Effector memory CD4-positive, alpha-beta T cell (primary cell): ENCODE measurements at places on chromosomes 4 and X.

- DNase-seq: no peak
Measured at GRCh38 chrX:15985937-15986336, 131.3 kb upstream of the AP1S2 start.

DNA sequence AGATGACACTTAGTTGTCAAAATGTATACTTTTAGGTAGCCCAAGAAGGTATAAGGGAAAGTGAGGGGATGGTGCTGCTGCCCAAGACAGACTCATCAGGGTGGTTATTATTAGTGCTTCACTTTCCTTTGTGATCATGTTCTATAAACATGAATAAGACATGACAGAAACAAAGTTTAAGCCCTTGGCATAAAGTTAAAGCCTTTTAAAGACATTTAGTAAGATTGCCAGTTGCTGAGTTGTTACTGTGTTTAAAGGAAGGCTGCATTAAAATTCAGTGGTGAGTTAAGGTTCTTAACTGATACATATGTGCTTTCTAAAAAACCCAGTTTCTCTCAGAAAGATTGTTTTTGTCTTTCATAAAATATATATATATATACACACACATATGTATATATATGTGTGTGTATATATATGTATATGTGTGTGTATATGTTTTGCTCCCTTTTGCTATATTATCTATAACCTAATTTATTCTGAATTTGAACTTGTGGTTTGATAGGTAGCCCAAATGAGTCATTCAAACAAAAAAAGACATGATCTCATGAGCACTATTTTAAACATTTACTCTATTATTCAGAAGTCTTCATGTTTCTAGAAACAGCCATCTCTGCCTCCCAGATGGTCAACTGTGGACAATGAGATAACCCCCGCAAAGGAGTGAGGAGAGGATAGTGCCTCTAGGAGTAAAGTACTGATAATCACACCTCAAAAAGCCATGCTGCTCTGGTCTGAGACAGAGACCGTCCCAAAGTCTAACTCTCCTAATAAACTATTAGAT, 98.1 kb upstream of the OTUD4 start:
- DNase-seq: no peak

DNA sequence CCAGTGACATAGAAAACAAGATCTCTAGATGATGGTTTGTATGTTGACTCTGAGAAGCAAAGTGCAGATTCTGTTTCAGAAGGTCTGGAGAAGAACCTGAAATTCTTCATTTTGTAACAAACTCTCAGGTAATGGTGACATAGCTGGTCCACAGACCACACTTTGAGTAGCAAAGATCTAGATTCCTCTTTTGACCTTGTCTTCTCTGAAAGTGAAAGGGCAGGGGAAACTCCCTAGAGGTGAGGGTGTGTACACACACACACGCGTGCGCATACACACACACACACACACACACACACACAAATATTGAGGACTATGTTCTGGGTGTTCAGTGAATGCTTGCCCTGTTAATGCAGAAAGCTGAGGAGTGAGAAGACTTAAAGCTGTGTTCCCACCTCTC, 110.1 kb downstream of the NHSL2 start:
- no peak for DNase-seq

DNA sequence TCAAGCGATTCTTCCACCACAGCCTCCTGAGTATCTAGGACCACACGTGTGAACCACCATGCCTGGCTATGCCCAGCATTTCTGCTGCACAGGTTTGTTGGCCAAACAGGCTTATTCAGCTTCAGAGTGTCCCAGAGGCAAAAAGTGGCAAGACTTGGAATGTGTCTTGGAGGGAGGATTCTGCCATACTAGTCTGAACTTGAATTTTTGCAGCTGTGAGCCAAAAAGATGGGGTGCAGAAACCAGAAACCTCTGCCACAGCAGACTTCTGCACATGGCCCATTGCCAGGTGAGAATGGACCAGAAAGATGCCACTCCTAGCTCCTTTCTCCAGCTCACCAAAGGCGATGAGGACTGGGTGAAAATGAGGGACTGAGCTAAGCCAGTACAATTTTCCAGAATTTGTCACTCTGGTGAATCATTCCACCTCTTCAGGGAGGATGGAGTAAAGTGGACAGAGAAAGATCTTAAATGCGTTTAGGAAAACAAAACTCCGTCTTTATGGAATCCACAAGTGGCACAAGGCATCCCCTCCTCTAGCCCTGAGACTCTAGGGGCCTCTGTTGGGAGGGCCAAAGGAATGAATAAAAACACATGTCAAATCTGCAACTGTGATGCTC, 369.1 kb upstream of the CLNK start:
- DNase-seq: no peak

DNA sequence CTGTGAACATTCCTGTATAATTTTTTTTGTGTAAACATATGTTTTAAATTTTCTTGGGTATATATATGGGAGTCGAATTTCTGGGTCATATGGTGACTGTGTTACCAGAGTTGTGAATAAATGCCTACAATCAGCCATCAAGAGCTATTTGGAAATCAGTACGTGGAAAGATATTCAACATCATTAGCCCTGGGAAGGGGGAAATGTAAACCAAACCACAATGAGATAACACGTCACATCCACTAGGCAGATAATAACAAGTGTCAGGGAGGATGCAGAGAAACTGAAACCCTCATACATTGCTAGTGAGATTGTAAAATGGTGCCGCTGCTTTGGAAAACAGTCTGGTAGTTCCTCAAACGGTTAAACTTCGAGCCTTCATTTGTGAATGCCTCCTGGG, 43.9 kb downstream of the LUZP4 start:
- no peak for DNase-seq

- no peak for DNase-seq
Measured at GRCh38 chr4:182113779-182114178, 129.4 kb upstream of the TENM3 start.

DNA sequence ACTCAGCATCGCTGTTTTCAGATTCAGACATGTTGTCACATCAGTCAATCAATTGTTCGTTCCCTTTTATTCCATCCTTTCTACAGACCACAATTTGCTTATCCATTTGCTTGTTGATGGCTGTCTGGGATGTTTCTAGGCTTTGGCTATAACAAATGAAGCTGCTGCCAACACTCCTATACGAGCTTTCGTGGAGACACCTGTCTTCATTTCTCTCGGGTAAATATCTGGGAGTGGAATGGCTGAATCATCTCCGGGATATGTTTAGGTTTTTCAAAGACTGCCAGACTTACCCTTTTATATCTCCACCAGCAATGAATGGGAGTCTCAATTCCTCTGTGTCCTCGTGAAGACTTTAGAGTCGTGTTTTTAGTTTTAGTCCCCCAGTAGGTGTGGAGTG, 118.9 kb downstream of the SORCS2 start:
- DNase-seq: no peak

DNA sequence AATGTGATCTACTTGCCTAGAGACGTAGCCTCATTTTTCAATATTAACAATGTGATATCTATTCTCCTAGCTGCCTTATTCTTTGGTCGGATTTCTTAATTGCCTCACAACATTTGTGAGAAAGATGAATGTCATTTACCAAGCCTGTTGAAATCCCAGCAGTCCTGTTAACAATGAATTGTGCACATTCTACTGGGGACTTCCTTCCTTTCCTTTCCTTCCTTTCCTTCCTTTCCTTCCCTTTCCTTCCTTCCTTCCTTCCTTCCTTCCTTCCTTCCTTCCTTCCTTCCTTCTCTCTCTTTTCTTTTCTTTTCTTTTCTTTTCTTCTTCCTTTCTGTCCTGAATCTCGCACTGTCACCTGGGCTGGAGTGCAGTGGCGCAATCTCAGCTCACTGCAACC, 107.1 kb downstream of the GPAT3 start:
- DNase-seq: no peak

- no peak for DNase-seq
Measured at GRCh38 chrX:150813922-150814321, 84.5 kb downstream of the CD99L2 start.

DNA sequence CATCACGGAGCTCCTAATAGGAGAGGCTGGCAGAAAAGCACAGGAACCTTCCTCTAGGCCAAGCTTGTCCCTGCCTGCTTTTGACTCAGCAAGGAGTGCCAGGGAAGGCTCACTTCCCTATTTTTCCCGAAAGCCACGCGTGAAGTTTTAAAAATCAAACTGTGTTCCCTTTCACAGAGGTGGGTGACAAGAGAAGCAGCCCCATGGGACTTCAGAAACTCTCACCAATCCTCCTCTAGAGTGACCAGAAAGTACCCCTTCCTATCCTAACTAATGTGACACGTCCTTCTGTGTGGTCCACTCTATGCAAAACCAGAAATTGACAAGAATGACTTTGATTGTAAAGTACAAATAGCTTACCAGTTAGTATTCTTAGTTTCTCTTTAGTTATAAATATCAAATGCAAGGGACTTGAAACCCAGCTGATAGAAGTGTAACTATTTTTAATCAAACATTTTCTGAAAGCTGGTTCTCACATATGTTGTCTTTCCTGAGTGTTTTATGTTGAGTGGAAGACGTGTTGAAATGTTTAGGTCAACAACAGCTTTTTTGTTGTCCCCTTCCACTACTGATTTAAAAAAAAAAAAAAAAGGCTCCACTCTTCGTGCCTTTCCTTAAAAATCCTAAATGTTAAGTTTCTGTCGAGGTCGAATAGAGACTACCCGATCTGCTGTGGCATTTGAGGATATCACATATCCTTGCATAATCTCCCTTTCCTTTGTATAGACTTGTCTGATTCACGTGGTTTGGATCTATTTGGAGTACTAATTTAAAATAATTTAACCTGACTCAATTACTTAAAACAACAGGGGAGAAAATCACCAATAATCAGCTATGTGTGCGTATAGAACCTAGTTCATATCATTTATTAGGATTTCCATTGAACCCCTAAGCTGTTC, 42.1 kb downstream of the NFKB1 start:
- DNase-seq: no peak

DNA sequence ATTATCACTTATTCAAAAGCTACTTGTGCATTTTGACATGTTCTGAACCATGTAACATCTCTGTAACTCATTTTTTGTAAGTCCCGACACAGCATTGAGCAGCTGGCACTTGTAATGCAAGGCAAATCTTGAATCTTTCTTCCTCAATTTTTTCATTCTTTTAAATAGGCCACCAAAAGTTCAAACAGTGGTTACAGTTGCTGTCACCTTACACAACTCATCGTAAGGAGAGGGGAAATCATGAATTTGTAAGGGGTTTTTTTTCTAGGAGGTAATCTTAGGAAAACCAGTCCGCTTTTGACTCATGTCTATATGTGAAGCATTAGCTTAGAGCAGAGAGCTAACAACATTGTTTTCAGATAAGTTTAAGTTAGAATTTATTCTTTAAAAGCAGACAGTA, 124.5 kb downstream of the PDLIM5 start:
- DNase-seq: no peak
